ENCODE measurements at places on chromosomes 5 and 9.
A peak's percentile ranks its signal among the peaks of the same experiment; 100 is the strongest.

DNA sequence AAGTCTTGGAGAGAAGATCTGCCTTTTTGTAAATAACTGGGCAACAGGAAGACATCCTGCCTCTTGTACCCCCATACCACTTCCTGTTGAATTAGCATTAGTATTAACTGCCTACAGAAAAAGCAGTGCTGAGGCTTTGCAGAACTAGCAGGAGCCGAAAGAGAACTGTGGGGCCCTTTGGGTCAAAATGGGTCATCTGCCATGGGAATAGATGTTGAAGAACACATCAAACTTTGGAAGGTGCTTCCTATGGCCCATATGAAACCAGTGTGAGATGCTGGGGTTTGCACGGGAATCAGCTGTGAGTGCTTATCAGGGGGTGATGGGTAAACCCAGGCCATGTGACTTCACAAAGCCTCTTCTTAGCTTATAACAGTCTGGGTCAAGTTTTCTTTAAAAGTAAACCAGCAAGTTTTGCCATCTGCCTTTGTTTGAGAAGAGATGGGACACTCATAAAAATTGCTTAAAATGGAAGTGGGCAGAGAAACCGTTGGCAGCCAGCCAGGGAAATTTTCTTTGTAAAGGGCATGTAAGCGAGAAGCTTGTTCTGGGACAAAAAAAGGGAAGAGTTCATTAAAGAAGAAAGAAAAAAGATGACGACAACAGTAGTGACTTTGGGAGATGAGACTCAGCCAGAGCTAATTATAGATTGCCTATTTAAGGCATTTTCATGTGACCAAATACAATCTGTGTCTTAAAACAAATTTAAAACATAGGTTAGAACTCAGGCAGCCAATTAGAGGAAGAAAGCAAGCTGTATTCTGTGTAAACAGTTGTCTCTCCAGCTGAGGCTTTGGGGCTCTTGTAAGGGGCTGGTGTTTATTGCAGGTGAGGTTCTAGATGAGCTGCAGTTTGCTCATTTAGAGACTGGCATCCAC, 4.4 kb downstream of the SLC25A25 start:
- DNase-seq = no peak

DNA sequence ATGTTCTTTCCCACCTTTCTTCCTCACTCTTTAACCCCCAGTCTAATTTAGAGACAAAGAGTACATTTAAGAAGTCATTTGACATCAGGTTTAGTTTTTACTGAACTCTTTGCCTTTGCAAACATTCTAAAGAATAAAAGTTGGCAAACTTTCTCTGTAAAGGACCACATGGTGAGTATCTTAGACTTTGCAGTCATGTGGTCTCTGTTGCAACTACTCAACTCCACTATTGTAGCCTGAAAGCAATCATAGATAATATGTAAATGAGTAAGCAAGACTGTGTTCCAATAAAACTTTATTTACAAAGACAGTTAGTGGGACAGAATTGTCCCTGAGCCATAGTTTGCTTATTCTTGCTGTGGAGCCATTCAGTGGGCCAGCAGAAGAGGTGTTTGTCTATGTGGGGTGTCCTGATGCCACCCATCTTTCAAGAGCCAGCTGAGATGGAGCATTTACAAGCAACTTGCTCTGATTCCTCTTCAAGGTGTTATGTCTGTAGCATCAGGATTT, 25.4 kb downstream of the ABLIM3 start:
- no peak for DNase-seq

DNA sequence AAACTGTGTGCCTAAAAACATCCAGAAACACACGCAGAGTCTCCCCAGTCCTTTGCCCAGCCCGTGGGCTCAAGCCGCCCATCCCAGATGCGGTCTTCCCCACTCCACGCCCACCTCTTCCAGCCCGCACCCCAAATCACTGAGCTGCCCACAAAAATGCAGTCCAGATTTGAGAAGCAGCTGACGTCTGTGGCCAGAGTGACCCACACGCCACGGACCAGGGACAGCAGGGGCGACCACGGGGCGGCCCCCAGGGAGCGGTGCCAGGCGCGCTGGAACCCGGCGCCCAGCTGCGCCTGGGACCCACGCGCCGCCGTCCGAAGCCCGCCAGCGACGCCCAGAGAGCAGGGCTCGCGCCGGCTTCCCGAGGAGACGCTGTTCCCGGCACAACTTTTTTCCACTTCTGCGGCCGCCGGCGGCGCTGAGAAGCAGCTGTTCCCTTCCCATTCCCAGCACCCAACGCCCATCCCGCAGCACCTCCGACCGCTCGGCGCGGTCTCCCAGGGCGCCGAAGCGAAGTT, 674 bp downstream of the LHFPL2 start:
- DNase-seq = peak; percentile 31

GRCh38 chr5:111223787-111224560, at the start of gene CAMK4:
Gene CAMK4, plus strand, starts transcription at chr5:111224384. Its CDS starts 100 bp downstream, at chr5:111224484.
- DNase-seq = peak; percentile 72

- DNase-seq = no peak
These were observed 101.0 kb upstream of the PIK3R1 start for GRCh38 chr5:68114378-68115040.

- DNase-seq = peak; percentile 5
These were observed at the start of gene SARDH for GRCh38 chr9:133737774-133738639. Gene SARDH, minus strand, starts transcription at chr9:133738352. Its CDS starts 4,179 bp downstream, at chr9:133734173.

DNA sequence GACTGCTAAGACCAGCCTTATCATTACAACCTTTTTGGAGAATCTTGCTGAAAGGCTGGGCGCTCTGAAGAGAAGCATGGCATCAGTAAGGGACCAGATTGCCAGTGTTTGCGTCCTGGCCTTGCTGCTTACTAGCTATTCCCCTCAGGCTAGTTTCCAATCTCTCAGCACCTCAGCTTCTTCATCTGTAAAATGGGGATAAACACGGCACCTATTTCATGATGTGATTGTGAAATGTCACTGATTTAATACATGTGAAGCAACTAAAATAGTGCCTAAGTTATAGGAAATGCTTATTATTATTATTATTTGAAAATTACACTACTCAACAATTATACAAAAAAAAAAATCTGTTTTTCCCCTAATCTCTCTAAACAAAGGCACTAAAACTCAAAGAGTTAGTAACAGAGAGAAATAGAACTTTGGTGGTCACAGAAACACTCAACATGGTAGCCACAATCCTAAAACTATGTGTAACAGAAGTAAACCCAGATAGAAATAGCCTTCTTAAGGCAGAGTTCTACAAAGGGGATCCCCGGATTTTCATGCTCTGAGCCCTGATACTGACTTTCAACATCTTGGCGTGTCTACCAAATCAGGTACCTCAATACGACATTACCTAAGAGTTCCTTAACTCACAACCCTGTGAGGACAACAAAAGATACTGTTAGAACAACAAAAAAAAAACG, 62.0 kb downstream of the ENC1 start:
- DNase-seq = no peak

- DNase-seq = peak; percentile 39
These were observed 5.3 kb downstream of the KLF4 start for GRCh38 chr9:107484117-107484723.

- DNase-seq = no peak
These were observed 213.9 kb downstream of the IRX2 start for GRCh38 chr5:2537378-2538145.

DNA sequence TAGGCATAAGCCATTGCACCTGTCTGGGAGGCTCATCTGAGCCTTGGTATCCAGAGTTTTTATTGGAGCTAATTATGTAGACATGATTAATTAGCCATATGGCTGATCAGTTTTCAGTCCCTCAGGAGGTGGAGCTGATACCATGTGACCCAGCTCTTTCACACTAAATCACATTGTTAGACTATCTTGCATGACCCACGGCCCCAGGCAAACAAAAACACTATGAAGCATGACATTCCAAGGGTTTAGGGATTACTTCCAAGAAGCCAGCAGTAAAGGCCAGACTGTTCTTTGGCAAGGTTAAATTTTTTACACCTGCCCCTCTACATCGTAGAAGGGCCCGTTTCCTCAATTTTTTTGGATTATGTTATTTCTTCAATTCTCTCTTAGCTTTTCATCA, 5.0 kb upstream of the C5orf24 start:
- DNase-seq = no peak

DNA sequence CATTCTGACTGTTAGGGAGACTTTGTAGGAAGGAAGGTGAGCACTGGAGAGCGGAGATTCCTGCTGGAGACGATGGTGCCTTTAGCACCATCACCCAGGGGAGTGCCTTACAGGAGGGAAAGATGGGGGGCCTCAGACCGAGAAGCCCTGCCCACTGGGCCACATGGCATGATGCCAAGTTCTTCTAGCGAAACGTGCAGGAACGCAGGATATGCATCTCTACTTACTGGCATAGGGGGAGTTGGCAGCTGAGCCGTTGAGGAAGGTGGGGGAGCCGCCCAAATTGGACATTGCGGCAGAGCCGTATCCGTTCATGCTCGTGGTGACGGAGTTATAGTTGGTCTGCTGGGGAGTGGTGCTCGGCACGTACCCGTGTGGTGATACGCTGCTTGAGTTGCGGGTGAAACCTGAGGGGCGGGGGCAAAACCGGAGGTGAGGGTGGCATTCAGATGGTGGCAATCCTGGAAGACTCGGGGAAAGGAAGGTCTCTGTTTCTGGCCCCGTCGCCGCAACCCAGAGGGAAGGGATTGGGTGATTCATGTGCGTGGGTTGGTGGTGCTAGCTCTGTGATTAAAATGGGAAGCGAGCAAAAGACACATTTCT, 387.7 kb downstream of the EBF1 start:
- DNase-seq = no peak

- no peak for DNase-seq
These were observed 298.0 kb downstream of the SPOCK1 start for GRCh38 chr5:137200906-137201700.

- DNase-seq = no peak
These were observed 339.1 kb downstream of the NFIB start for GRCh38 chr9:13974891-13975290.

GRCh38 chr9:87873607-87874303, 8.9 kb upstream of the SPATA31E1 start:
- no peak for DNase-seq

- DNase-seq = no peak
These were observed 19.1 kb downstream of the FAM81B start for GRCh38 chr5:95410279-95410678.

Data from NCI-H1694 treated with DMSO at 0.1 percent for 48 hours (cell line).